Vagina (tissue), 2 donors: ENCODE measurements at places on chromosomes 3 and 15.

- no peak for DNase-seq
Observed at GRCh38 chr3:83946049-83946448, 1012.7 kb upstream of the CADM2 start.

DNA sequence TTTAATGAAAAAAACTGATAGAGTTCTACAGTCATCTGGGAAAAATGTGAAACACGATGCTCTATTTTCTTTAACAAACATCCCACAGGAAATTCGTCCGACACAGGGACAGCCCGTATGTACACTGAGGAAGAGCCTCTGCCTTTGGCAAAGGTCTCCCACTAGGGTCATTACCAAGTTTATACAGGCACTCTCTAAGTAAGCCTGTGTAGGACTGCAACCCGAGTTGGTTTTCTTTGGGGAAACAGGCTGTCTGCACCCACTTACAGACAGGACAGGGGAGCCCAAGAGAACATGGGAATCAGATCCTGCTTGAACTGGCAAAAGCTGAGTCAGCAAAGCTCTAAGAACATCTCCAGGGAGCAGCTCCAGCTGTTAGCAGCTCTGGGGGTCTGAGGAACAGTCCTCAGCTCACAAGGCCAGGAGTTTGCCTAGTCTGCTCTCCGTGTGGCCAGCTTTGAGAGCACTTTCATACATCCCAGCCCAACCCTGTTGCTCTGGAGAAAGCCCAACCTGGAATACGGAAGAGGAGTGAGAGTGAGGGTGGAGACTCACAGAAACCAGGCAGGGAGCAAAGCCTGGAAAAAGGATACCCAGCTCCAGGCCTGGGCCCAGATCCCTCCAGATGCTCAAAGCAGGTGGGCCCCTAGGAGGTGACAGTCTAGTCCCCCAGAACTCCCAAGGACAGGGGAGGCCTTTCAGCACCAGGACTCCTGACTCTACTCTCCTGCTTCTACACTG is 1.9 kb downstream of the TBC1D2B start:
- no peak for DNase-seq

- no peak for DNase-seq
Observed at GRCh38 chr3:169615833-169616232, 47.7 kb downstream of the MECOM start.

DNA sequence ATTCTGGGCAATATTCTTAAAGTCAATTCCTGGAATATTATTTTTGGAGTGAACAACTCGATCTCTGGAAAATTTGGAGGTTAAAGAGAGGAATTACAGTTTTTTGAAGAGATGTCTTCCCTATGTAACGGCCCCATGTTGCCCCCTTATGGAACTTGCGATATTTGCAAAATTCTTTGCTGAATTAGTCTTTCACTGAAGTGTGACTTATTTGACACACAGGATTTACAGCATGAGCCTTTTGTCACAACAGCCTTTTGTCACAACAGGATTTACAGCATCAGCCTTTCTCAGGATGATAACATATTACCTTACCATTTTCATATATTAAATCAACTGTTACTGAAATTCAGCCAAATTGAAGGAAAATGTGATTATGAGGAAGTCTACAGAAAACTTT is 37.8 kb upstream of the SPTSSB start:
- no peak for DNase-seq

DNA sequence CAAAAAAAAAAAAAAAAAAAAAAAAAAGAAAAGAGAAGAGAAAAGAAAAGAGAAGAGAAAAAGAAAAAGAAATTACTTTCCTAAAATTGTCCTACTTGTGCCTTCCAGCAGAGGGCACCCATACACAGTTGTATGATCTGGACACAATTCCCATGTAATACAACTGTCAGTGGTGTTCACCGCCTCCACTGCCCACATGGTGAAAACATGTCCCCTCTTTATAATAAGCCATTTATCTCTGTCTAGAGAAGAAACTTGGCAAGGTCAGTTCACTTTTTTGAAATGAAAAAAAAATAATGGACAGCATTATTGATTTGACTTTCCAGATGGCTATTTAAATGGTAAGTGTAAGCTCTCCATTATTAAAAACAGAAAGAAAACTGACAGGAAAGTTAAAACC is 459.4 kb downstream of the GBE1 start:
- DNase-seq = no peak

DNA sequence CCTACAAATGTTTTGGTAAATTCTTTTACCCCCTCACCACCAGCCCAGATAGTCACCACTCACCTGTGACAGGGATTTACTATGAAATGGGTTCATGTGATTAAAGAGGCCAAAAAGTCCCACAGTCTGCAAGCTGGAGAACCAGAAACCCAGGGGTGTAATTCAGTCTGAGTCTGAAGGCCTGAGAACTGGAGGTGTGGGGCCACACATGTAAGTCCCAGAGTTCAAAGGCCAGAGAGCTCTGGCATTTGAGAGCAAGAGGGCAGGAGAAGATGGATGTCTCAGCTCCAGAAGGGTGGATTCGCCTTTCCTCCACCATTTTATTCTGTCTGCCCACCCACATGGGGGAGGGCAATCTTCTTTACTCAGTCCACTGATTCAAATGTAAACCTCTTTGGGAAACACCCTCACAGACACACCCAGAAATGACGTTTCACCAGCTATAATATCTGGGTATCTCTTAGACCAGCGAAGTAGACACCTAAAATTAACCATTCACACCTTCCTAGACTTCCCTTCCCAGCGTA is 11.9 kb downstream of the RTP3 start:
- DNase-seq = no peak

GRCh38 chr15:87653646-87654045 is 602.9 kb downstream of the NTRK3 start:
- no peak for DNase-seq

DNA sequence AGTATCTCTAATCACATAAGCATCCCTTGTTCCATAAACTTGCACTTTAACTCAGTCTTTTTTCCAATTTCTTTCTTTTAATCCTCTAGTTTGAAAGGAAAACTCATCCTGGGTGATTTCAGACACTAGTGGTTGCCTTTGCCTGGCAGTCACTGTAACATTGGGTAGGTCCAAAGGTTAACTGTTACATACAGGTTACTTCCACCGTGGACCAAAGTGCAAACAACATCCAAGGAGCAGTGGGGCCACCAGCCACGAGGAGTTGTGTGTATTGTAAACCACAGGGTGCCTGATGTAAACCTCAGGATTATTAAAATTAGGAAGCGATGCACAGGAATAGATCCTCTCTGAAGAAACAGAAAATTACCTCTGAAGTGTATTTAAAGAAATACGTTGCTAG is 75.0 kb downstream of the HCN4 start:
- no peak for DNase-seq
